Hippocampal formation (tissue), 2 donors: ENCODE measurements at places on chromosomes 2 and 18.
A peak's percentile ranks its signal among the peaks of the same experiment; 100 is the strongest.

- DNase-seq: no peak
Measured at GRCh38 chr18:79117788-79118187, 48.6 kb downstream of the ATP9B start.

GRCh38 chr2:43199492-43200488, 26.6 kb downstream of the ZFP36L2 start:
- DNase-seq: no peak

DNA sequence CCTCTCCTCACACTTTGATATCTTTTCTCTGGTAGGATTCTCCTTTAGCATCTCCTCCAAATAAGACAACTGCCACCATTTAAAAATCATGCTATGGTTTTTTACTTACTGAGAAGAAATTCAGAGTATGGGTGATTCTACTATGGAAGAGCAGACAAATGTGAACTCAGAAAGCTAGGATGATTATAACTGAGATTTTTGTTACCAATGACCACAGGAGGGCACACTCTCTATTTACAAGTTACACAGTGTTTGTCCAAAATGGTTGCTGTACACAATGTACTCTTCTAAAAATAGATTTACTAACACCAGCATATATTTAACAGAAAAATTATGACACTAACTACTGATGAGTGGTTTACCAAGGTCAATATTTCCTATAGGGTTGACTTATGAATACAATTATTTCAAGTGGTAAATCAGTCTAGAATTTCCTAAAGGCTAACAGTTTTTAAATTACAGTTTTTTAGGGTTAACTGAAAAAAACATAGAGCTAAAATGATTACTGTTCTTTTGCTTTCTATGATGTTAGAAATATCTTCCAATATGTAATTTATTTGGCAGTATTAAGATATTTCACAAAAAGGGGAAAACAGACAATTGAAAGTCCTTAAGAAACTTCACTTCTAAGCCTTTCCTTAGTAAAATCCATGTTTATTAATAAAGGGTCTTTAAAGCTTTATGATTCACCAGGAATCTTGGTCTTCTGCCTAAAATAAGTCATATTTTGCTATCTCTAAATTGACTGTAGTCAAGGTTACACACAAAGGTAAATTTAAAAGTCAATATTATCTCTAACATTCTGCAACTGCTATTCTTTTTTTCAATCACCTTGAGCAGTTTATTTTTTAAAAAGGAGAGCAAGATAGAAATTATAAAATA, 57.2 kb downstream of the MAP4K3 start:
- no peak for DNase-seq

- peak; percentile 42 for DNase-seq
Measured at GRCh38 chr2:102050854-102051391, 59.2 kb downstream of the IL1R2 start.

- no peak for DNase-seq
Measured at GRCh38 chr2:18170642-18171041, 292.2 kb downstream of the KCNS3 start.

- DNase-seq: no peak
Measured at GRCh38 chr2:46899053-46899452, 16.6 kb downstream of the MCFD2 start.

GRCh38 chr2:54897420-54898310, 152.6 kb downstream of the RTN4 start:
- no peak for DNase-seq

DNA sequence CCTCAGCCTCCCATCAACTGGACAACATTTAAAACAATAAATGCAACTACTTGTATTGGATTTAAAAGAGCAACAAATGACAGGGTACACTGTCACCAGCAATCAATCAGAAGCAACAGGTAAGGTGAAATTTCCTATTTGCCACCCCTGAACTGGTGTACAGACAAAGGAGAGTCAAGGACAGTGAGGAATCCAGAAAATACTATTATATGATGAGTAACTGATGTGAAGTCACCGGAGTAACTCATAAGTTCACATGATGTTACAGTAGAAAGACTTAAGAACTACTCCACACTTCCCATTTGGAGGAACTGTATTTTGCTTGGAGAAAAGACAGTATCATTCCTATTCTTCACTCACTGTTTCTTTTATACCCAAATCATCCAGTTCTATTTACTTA, 4.1 kb upstream of the STAT1 start:
- DNase-seq: no peak

DNA sequence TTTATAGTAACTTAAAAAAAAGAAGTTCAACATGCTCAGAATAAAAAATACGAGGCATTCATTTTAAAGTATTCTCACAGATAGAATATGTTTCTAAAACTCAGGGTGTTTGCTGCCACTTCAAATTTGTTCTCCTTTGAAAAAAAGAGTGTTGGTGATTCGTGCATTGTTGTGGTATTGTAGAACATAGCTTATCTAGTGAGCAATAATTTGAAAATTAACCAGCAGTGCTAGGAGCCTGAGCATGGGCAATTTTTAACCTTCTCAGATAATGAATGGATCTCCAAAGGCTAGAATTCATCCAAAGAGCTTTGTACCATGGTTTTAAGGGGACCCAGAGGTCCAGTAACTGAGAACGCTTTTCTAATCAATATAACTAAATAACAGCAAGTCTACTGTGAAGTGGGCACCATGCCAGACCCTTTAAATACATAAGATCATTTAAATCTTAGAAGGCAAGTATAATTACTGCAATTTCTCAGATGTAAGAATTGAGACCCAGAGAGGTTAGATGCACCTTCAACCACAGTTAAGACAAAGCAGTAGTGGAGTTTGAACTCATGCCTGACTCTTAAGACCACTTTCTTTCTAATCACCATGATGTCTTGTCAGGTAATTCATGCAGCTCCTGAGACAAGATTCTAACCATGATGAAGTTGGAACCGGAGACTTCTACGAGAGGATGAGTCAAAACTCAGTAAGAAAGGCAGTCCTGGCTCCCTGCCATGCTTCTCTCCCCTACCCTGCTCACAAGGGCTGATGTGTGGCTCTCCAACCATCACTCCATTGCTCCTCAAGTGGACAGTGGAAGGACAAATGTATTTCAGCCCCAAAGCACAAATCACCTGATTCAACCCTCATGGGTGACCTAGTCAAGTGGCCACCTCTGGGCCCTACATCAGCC, 3.4 kb downstream of the CYRIA start:
- DNase-seq: no peak

DNA sequence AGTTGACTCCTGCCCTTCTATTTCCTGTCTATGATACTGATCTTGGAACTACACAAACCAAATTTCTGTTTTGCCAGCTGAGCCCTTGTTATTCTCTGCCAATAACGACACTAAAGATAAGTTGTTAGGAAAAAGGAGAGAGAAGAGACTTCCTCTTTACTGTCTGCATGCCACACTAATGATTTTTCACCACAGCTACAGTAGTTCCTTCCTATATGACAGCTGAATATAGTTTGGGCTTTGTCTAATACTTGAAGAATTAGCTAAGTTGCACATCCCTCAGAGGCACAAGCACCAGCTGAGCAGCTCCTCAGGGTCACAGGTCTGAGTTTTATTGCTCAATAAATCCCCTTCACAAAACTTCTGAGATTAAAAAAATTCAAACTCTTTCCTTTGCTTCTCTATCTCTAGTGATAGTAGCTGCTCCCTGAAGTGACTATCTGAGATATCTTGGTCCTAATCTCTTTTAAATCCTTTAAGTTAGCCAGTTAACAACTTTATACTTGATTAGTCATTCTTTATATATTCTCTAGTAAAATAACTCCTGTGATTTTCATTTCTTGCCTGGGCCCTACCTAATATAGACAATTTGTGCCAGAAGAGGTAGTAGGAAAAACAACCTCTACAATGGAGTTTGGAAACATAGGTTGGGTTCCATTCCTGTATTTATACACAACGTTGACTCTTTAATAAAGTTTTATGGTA, 253.0 kb upstream of the CNTNAP5 start:
- no peak for DNase-seq

GRCh38 chr2:168801471-168801870, 966 bp upstream of the NOSTRIN start:
- DNase-seq: no peak

DNA sequence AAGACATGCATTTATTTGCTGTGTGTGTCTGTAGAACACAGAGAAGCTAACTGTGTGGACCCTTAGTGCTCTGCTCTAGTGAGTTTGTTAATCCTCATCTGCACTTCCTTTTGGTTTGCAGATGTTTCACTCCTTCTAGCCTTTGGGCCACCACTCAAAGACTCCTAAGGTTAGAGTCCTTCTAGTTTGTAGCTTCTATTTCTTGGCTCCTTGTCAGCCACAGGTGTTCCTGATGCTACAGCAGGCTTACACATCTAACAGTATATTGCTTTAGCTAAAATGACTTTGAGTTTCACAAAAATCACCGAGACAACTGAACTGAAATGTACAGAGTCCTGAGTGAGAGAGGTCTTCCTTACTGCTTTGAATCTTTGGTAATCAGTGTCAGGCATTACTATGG, 551.4 kb downstream of the NRXN1 start:
- no peak for DNase-seq

DNA sequence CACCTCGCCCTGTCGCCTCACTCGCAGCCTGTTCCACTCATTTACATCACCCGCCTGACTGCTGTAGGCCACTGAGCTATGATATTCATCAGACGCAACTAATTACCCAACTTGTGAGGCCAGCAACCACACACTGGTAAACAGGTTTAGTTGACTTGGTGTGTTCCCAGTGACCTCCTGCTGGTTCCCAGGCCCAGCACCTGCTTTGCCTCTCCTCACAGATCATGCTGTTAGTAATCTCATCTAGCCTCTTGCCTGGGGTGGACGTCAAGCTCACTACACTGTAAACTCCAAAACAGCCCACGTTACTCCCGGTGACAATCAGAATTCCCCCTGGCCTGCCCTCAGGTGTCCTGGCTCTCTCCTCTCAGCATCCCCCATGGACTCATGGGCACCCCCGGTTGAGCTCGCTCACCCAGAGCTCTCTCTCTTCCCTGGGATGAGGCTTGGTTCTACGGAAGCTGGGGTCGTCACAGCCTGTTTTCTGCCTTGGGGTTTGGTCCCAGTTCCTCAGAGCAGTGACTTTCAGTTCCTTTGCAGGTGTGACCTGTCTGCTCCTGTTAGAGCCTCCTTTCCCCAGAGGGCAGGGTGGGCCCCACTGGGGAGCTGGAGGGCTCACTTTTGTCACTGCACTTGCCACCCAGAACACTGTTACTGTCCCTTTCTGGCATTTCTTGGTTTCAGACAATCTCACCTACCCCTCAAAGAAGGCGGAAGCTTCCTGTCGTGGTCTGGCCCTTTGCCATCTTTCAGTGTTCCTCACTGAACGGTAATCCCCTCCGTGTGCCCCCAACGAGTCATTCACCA, 40.3 kb downstream of the INPP5D start:
- no peak for DNase-seq

DNA sequence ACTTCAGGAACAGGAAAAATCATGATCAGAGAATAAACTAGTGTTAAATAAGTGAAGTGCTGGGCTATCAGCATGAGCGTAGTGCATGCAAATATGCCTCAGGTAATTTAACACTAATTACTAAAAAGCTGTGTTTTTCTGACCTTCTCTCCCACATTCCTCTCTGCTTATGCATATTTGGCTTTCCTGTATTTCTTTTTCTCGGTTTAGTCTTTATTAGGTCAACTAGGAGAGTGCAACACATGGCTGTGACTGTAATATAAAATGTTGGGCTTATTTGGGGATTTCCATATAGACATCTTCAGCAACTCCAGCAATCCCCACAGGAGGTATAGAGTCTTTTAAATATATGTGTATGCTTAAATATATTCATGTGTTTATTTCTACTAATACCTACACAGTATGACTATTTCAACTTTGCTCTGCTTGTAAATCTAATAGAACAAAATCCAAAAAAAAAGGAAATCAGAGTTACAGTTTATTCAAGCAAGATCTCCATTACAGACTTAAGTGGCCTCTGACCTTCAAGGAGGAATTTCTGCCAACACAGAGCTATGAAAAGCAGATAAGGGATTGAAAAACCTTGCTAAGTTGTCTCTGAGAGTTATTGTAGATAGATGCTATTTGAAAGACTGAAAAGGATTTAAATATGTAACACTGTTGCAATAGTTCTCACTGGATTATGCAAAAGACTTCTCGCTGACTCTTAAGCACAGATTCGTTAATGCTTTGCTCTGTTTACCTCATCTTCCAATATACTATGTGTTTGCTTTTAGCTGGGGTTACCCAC, 359.5 kb upstream of the RGPD4 start:
- no peak for DNase-seq

GRCh38 chr2:45368792-45369191, 242.3 kb downstream of the SRBD1 start:
- DNase-seq: no peak

- no peak for DNase-seq
Measured at GRCh38 chr18:6010284-6010683, 115.0 kb upstream of the TMEM200C start.

GRCh38 chr18:25538175-25538922, 186.4 kb upstream of the ZNF521 start:
- DNase-seq: no peak

DNA sequence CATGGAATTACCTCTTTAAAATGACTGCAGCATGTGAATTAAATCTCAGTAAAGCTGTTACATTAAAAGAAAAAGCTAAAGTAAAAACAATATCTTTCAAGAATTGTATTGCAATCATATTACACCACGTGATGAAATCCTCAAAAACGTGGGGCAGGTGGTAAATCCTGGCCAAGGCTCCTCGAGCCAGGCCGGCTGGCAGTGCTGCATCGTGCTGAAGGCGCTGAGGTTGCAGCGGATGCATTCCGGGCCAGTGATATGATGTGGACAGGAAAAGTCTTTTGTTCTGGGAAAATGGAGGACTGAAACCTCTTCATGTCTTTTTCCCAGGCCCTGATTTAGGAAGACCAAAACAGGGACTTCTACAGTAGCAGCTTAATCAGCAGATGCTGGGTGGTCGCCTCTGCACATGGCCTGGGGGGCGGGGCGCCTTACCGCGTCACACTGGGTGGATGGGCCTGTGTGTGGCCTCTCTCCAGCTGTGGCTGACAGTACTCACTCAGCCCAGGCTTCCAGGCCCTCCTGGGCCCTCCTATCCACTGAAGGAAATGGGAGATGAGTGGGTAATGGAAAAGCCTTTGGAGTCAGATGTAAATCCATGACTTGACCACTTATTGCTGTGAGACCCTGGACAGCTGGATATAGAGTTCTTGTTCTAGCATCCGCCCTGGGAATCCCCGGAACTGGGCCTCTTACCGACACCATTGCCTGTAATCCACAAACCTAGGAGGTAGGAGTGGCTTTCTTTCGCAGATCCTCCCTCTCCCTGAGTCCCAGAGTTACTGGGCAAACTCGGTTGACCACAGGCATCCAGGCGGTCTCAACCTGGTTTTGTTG, 45.1 kb downstream of the PROC start:
- no peak for DNase-seq

GRCh38 chr2:75612108-75612861, 34.3 kb upstream of the MRPL19 start:
- no peak for DNase-seq

DNA sequence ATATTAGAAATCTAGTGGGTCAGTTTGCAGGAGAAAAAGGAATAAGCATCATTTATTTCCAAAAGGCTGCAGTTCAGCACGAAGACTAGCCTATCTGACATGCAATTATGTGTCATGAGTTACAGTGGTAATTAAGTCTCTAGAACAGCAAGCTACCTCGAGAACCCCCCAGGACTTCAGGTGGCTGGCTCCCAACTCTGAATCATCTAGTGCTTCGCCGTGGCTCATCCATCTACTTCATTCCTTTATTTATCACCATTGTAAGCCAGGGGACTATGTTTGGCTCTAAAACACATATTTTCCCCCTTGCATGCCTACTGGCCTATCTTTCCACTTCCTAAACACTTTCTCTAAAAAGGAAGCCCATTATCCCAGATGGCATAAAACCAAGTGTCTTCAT, 121.6 kb downstream of the TXNL1 start:
- no peak for DNase-seq

- peak; percentile 59 for DNase-seq
Measured at GRCh38 chr2:74421221-74421870, at the start of the genes C2orf81 and WDR54. TSS of gene C2orf81 (minus strand) at chr2:74421619. CDS start at chr2:74421560, 59 bp downstream. TSS of gene WDR54 (plus strand) at chr2:74421730. CDS start at chr2:74422154, 424 bp downstream.
